ENCODE measurements at places on chromosomes 3 and 15.

- no peak for DNase-seq
Observed at GRCh38 chr15:73388256-73388781, 19.6 kb upstream of the HCN4 start.

DNA sequence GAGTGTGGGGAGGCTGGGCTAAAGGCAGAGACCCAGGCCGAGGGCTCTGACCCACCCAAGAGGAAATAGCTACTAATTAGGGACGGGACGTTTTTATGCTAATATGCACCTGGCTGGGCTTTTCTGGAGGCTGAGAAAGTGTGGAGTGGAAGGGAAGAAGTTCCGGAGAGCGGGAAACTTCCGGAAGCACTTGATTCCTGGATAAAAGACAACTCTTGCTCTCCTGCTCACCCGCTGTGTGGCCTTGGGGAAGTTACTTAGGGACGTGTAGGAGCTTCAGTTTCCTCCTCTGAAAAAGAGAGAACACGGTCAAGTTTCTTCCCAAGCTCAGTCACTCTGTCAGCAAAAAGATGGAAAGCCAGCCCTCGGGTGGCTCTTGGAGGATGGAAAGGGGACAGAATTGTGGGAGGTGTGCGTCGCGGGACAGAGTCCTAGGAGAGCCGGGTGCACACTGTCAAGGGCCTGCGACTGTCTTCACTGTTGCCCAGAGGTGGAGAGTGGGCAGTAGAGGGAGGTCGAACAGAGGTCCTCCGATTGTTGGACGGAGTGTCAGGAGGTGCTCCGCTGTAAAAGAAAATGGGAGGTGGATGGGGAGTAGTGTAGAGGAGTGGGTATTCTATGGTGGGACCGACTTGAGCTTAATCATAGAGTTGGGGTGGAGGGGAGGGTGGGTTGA is 43.2 kb downstream of the EPHB3 start:
- DNase-seq, result no peak

DNA sequence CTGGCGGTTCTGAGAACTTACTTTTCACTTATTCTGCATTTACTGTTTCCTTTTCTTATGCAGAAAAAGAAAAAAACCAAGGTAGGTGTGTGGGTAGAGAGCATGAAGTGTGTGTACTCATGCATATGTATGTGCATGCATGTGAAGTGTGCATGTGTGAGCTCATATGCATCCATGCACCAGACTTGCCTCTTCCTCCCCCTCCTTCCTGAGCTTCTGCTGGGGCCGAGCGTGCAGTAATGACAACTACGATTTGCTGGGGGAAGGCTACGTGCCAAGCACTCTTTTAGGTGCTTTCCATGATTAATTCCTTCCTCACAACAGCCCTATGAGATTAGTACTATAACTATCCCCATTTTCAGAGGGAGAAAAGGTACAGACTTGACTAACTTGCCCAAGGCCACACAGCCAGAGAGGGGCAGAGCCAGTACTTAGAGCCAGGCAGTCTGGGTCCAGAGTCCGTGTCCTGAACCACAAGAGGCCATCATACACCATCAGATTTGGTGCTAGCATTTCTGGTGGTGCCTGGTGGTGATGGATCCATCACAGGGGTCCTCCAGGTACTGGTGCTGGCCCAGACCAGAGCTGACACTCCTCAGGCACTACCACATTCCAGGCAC is 46.7 kb downstream of the CAPN3 start:
- DNase-seq, result no peak

- no peak for DNase-seq
Observed at GRCh38 chr15:40233727-40234577, 4.9 kb upstream of the PAK6 start.

GRCh38 chr15:64152507-64153387 is 1.2 kb downstream of the SNX22 start:
- DNase-seq, result no peak

DNA sequence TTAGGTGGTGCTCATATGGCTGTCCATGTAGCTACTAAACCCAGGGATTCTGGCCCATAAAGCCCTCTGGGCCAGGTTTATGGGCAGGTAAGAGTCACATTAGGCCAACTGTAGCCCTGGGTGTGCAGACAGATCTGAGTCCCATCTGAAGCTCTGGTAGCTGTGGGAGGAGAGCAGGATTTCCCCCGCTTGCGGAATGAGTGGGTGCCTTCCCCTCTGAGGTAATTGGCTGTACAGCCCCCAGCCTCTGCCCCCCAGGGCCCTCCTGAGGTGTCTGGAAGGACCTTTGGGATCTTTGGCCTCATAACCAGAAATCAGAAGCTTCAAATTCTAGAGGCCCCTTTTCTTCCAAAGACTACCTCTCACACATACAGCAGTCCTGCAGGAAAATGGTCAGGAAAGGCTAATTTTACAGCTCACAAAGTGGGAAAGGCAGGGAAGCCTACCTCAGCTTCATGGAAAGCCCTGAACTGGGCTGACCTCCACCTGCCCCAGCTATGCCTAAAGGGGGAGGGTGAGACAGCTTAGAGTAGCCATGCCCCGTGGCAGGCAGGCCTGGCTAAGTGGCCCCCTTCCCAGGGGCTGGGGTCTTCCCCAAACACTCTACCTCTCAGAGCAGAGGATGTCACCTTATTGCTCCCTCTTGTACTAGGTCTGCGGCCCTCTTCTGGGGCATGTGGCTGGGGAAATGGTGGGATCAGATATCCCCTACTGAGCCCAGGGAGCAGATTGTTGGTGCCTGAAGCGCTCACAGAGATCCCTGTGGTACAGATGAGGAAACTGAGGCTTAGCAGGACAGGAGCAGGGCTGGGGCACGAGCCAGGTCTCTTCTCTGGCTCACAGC is 16.8 kb downstream of the HEMK1 start:
- DNase-seq, result no peak

Measured in left cardiac atrium (tissue), 4 donors.